Progenitor cell of endocrine pancreas (in vitro differentiated cells): ENCODE measurements at places on chromosomes 13 and 19. TPM values are rescaled to one million over a fixed set of nuclear protein-coding genes. Genes with fewer than 3 reads are reported as not detected.

FAM216B gene
- not detected in 2 replicates for total RNA-seq

MAB21L1 gene
- total RNA-seq: 0.22 and 0.29 TPM in 2 replicates

PCP2 gene
- total RNA-seq: 1.0 and 2.0 TPM in 2 replicates

DNA sequence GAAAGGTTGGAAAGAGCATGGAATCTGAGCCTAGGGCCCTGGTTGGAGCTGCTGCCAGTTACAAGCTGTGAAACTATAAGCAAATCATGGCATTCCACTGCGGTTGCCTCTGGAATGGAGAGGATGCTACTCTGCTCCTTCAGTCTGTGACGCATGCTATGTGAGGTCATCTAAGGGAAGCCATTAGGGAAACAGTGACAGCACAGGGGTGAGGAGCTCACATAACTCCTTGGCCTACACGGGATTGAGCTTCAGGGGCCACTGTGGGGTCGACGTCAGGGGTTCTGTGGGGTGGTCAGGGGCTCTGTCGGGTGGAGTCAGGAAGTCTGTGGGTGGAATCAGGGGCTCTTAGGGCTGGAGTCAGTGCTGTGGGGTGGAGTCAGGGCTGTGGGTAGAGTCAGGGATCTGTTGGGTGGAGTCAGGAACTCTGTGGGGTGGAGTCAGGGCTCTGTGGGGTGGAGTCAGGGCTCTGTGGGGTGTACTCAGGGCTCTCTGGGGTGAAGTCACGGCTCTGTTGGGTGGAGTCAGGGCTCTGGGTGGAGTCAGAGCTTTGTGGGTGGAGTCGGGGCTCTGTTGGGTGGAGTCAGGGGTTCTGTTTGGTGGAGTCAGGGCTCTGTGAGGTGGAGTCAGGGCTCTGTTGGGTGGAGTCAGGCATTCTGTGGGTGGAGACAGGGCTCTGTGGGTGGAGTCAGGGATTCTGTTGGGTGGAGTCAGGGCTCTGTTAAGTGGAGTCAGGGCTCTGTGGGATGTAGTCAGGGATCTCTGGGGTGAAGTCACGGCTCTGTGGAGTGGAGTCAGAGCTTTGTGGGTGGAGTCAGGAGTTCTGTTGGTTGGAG, 35.8 kb upstream of the MEDAG start:
- DNase-seq: no peak

DNA sequence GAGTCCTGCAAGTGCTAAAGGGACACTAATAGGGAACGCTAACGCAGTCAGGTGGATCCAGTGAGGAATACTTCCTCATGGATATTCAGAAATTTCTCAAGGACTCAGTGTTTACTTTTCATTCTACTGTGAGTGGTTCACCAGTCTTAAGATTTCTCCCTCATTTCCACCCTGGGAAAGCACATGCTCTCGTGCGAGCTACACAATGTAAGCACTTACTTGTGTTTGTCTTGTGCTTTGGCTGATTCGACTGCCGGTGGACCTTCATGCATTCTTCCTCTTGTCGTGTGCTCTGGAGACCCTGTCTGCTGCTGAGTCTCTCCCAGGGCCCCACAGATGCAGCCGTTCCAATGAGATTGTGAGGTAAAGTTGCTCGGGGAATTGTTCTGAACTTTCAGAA, 180.1 kb downstream of the NUFIP1 start:
- no peak for DNase-seq

URAD gene
- total RNA-seq: not detected in 2 replicates

SLITRK6 gene
- total RNA-seq: 3.6 and 3.8 TPM in 2 replicates

PRR22 gene
- total RNA-seq: 5.8 and 5.9 TPM in 2 replicates
